Fibroblast of gingiva (primary cell): ENCODE measurements at places on chromosomes 2 and 18.

GRCh38 chr2:65658881-65659280 is 226.5 kb upstream of the SPRED2 start:
- no peak for DNase-seq

DNA sequence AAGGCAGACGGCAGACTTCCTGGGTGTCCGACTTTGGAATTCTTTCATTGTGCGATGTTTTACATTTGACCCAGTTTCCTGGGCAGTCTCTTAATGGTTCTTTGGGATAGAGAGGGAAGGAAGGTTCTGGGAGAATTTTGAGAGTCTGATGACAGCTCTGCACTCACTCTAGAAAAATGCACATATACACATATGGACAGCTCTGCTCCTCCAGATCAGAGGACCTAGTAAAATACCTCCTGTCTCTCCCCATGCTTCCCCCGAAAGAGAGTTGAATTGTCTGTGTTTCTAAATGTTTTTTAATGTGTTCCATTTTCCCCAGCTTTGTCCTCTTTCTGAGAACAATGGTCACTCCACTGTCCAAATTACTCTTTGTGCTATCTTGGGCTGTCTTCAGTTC is 102.0 kb upstream of the CXCR4 start:
- no peak for DNase-seq

DNA sequence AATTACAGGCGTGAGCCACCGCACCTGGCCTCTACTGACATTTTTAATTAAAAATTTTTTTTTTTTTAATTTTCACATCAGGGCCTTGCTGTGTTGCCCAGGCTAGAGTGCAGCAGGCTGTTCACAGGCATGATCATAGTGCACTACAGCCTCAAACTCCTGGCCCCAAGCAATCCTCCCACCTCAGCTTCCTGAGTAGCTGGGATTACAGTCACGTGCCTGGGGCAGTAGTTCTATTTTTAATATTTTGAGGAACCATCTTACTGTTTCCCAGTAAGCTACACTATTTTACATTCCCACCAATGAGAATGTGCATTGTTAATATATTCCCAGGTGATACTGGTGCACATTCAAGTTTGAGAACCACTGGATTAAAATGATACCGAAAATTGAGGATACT is 92.7 kb downstream of the WDSUB1 start:
- no peak for DNase-seq

GRCh38 chr2:237725661-237726060 is 72.9 kb upstream of the RBM44 start:
- DNase-seq, result no peak

GRCh38 chr18:23177433-23178072 is 42.3 kb downstream of the CABLES1 start:
- no peak for DNase-seq

DNA sequence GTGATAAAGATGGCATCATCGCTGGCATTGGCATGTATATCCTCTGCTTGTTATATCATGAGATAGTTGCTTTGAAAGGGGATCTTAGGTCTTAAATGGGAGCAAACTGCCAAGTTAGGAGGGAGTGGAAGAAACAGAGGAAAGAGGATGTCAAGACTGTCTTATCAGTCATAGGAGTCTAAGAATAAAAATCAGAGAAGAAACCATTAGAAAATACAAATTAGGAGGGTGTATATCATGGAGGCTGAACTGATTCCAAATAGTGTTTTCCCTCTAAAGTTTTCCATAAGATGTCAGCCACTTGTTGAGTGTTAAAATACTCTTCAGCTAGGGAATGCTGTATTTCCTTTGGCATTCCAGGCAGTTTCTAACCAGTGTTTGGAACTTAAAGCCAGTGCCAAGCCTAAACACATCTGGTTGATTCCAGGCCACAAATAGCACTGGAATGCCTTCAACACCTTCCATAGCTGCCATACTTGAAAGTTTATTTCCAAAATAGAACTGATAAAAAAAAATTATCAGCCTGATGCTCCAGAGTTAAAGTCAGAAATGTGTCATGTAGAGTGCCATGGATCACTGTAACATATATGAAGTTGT is 129.4 kb downstream of the ZEB2 start:
- peak; percentile 41 for DNase-seq

- DNase-seq, result no peak
These were observed 36.5 kb upstream of the AFF3 start for GRCh38 chr2:100178864-100179263.

DNA sequence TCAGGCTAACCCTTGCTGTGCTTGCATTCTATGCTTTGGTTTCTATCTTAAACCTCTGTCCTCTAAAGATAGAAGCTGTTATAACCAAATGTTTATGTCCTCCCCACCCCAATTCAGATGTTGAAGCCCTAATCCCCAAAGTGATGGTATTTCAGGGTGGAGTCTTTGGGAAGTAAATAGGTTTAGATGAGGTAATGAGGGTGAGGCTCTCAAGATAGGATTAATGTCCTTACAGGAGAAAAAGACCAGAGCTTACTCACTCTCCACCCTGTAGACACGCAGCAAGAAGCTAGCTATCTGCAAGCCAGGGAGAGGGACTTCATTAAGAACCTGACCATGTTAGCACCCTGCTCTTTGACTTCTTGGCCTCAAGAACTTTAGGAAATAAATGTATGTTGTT is 362.5 kb downstream of the ERBB4 start:
- DNase-seq, result no peak

DNA sequence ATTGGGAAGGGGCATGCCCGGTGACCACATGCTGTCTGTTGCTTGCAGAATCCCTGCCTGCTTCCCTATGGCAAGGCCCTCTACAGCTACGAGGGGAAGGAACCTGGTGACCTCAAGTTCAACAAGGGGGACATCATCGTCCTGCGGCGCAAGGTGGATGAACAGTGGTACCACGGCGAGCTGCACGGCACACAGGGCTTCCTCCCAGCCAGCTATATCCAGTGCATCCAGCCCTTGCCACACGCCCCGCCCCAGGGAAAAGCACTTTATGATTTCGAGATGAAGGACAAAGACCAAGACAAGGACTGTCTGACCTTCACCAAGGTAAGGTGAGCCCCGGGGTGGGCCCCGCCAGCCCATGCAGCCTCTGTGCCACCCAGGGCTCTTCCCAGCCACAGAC is 218.6 kb downstream of the SH3RF3 start:
- DNase-seq, result no peak

DNA sequence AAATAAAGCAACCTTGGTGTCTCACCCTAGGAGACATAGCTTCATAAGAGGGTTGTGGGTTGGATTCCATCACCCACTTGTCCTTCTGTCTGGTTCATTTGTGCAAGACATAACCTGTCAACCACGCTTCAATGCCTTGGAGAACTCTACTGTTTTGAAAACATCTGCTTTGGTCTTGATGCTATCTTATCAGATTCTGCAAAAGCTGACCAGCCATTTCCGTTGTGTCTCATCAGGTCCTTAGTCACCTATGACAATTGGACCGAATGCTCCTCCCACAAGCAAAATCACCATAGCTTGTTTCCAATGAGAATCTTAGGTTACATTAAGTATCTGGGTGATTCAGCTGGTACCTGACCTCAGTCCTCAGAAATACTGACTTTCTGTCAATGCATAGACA is 35.4 kb downstream of the STAT4 start:
- no peak for DNase-seq

- no peak for DNase-seq
These were observed 22.6 kb downstream of the IMPA2 start for GRCh38 chr18:12003894-12004293.

DNA sequence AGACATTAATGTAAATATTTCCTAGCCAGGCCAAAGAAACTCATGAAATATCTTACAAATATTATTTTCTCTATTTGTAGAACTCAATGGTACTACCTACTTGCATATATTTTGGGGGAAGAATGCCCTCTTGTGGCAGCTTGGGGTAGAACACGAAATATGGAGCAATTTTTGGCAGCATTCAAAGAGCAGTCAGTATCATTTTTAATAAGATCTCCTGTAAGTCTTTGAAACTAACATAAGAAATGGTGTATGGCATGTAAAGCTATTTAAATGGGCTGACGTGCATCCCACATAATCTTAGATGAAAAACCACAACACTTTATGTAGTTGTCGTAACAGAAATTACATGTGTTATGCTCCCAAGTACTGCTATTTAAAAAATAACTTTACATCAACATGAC is 62.3 kb upstream of the CCDC195 start:
- DNase-seq, result peak; percentile 65

- peak; percentile 65 for DNase-seq
These were observed 235.6 kb upstream of the CDH2 start for GRCh38 chr18:28412521-28412920.

GRCh38 chr2:73009177-73009839 is 62.2 kb downstream of the SFXN5 start:
- DNase-seq, result no peak

DNA sequence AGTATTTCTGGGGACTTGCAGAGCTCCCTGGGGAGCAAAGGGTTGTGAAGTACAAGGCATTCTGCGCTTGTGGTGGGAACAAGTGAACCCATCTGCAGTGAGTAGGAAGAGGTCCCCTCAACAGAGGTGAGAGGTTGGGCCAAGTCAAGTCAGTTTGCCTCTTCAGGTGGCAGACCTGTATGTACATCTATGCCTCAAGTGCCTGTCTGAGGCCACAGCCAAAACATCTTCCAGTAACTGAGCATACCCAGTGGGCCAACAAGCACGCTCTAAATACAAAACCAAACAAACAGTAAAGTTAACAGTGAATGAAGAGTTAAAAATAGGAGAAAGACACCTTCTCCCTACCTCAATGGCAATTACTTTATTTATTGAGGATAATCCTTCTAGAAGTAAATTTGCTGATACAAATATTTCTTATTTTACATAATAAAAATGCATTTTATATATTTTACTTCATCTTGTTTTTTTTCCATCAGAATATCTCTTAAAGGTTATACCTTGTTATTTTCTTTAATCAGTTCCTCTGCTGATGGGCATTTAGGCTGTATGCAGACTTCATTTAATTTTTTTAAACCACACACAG is 2.5 kb downstream of the GYPC start:
- DNase-seq, result no peak

DNA sequence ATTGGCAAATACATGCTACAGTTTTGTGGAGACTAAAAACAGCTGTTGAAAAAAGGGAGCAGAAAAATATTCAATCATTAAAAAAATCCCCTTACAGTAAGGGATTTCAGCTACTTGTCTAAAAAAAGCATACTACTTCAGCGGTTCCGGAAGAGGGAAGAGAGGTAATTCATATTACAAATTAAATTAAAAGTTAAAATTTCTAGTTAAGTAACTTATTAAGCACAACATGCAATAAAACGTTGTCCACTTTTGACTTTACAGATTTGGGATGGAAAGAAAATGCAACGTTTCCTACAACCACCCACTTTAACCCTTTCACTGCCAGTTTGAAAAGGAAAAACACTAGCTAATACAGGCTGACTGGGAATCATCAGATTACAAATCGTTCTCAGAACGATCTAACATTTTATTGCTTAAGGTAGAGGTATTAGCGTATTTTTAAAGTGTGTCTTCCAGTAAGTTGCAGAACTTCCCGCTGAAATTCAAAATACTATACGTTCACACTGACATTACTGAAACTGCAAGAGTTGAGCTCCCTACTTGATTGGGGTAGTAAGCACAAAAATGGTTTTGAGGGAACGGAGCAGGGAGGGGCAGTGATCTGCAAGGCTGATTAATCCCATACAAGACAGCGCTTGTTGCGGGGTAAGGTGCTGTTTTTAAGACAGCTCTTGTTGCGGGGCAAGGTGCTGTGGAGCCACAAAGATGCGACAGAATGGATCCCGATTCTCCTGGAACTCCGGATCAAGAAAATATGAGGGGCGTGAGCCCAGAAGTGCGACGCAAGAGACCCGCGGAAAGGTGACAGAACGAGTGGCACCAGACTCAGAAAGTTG is 743 bp downstream of the HADHA start:
- DNase-seq, result peak; percentile 8

DNA sequence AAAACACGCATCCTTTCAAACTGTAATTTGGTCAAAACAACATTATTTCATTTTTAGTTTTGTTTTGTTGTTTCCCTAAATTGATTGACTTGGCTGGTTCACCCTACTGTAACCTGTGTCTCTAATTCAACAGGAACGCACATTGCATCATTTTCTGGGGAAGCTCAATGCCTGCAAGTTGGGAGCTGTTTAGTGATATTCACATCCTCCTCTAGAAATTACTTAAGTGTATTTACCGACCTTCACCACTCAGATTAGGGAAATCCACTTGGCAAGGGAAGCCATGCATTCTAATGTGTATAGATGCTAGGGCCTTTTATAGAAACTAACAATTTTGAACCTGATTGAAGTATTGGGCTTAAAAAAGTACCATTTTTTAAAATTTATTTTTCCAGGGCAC is 7.3 kb upstream of the TPO start:
- no peak for DNase-seq

DNA sequence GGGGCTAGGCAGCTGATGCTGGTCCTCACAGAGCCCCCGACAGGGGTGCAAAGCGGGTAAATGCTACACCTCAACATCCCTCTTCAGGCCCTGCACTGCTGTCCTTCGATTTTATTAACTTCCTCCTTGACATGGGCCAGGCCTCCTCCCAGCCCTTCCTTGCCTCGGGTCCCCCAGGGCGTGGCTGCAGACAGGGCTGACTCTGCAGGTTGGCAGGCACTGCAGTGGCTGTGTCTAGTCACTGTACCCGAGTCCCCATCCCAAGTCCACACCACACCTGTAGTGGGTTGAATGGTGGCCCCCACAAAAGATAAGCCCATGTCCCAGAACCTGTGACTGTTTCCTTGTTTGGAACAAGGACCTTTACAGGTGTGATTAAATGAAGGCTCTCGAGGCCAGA is 140.2 kb downstream of the TWIST2 start:
- no peak for DNase-seq

DNA sequence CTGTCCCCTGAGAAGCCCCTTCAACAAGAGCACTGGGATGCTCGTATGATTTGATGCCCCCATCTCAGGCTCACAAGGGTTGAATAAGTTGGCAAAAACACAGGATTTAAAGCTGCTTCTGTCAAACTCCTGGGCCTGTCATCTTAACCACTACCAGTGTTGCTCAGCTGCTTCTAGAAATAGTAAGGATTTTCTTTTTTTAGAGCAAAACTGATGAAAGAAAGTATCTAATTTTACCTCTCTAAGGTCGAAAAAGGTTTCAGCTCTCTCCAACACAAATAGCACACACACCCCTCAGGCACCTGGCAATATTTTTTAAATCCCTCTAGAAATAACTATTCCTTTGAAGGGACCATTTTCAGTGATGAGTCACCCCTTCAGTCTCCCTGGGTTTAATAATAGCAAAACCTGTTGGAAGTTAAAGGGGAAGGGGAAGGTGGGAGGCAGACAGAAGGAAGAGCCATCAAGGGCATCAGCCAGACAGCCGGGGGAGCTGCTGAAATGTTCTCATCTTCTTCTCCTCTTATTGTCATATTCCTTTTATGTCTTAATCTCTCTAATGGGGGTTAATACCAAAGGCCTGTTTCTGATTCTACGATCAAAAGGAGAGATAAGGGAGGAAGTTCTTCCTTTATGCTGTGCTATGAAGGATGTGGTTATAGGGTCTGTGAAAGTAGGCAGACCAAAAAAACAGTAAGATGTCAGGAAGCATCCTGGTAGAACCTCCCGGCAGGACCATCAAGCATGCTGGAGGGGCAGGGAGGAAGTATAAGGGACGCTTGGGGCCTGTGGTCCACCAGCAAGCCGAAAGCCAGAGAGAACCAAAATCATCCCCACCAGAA is 31.9 kb upstream of the SLC35G4 start:
- DNase-seq, result no peak
